ENCODE measurements at places on chromosomes 1 and 21. TPM values are rescaled to one million over a fixed set of nuclear protein-coding genes. Genes with fewer than 3 reads are reported as not detected.

DNA sequence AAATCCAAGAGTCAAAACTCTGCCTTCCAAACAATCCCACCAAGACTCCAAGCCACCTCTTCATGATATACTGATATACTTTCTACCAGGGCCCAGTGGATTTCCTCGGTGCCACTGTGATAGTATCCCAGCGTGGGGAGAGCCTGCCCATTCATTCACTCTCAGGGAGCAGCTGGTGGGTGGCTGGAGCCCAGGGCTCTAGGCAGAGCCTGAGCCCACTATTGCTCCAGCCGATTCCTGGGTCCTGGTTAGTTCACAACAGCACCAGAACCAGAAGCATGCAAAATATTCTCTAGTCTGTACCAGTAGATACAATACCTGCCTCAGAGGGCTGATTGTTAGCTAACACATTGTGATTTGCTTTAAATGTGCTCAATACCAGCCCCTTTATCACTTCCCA, 831 bp downstream of the CSRP1 start:
- no peak for DNase-seq

GRCh38 chr1:232873412-232873811, 68.2 kb downstream of the MAP10 start:
- no peak for DNase-seq

- no peak for DNase-seq
Measured at GRCh38 chr1:181416268-181416860, 67.0 kb upstream of the CACNA1E start.

DNA sequence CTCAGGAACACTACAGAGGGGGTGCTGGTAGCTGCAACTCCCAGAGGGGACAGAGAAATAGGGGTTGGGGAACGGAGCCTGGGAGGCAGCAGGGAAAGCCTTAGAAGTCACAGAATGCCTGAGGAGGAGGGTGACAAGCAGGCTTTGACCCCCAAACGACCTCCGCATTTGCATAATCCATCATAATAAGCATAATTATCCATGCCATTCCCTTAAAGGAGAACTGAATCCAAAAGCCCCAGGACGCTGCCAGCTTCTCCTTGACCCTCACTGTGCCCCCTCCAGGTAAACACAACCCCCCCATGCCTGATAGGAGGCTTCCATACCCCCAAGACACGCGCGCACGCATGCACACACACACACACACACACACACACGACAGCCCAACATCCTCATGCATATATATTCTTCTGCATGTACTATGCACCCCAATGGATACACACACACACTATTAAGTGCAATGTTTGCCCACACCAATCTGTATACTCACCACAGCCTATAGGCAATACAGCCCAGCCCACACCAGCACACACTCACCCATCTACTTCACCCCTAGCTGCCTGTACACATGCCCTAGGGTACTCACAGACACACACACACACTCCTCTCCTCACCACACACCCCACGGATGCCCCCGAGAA, 27.8 kb downstream of the SDC3 start:
- DNase-seq, result no peak

GRCh38 chr1:159122005-159122621, 45.5 kb upstream of the AIM2 start:
- DNase-seq, result no peak

DNA sequence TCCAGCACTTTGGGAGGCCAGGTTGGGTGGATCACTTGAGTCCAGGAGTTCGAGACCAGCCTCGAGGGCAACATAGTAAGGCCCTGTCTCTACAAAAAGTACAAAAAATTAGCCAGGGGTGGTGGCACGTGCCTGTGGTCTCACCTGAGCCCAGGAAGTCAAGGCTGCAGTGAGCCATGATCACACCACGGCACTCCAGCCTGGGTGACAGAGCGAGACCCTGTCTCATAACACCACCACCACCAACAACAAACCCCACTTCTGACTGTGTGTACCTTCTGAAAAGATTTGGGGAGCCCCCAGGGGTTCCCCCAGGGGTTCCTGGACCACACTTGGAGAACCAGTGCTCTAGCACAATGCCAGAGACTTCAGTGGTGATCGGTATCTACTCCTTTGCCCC, 29.9 kb downstream of the NUAK2 start:
- no peak for DNase-seq

DNA sequence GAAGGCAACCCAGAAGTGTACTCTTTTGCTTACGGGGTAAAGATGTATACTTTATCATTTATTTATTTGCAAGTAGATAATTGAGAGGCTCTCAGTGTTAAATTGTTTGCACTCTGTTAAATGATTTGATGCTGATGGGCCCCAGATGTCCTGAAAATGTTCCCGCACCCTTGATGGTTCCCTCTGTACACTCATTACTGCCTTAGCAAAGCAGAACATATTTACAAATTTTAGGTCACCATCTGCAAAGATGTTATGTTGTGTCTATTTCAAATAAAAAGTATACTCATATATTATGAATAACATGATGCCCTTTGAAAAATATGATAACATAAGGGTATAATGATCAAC, 240.5 kb upstream of the SNX7 start:
- DNase-seq, result no peak

DNA sequence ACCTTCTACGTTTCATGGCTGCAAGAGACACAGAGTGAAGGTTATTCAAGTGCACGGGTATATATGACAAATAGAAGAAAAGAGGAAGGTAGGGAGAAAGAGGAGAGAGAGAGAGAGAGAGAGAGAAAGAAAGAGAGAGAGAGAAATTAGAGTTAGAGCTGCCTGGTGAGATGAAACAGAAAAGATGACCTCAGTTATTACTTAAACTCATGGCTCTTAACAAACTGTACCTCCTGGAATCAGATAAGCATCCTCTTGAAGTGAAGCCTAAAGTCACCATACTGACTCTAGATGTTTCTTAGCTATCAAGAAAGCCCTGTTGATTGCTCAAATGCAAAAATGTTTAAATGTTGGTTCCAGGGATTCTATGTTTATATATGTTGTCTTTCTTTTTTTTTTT, 597.7 kb upstream of the ZP4 start:
- no peak for DNase-seq

- no peak for DNase-seq
Measured at GRCh38 chr21:16241016-16241415, 511.2 kb downstream of the USP25 start.

GRCh38 chr1:33334081-33334552, 13.2 kb upstream of the A3GALT2 start:
- DNase-seq, result peak; percentile 44

GRCh38 chr1:160167580-160167979, 16.2 kb downstream of the ATP1A4 start:
- DNase-seq, result no peak

DNA sequence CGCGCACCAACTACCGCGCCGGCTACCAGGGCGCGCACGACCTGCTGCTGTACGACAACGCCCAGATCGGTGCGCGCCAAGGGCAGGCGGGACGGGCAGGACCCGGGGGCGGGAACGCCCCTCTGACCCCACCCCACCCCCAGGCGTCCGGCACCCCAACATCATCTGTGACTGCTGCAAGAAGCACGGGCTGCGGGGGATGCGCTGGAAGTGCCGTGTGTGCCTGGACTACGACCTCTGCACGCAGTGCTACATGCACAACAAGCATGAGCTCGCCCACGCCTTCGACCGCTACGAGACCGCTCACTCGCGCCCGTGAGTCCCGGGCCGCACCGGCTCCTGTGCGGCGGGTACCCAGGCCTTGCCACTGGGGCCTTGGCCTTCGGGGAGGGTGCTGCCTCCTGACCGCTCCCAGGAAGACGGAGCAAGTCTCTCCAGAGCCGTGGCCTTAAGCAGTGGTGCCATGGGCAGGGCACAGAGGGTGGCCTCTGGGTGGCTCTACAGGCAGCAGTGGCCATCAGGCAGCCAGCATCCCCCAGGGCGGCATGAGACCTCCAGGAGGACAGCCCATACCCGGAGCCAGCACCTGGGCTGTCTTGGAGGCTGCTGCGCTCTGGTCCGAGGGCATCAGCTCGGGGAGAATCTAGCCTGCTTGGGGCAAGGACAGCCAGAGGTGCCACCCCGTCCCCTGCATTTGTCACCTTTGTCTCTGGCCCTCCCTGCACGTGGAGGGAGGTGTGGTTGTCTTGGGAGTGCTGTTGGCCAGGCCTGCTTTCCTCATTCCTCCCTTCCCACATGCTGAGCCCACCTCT, 8.1 kb upstream of the MMP23B start:
- peak; percentile 31 for DNase-seq

DNA sequence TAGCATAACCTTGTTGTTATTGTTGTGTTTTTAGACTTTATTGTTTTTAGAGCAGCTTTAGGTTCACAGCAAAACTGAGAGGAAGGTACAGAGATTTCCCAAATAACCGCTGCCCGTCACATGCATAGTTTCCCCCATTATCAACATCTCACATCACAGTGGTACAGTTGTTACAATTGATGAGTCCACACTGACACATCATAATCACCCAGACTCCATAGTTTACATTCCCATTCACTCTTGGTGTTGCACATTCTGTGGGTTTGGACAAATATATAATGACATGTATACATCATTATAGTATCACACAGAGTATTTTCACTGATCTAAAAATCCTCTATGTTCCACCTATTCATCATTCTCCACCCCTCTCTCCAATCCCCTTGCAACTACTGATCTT, 25.9 kb upstream of the TOR3A start:
- no peak for DNase-seq

GRCh38 chr1:229874609-229875008, 192.4 kb upstream of the GALNT2 start:
- no peak for DNase-seq

- no peak for DNase-seq
Measured at GRCh38 chr1:230518511-230518910, 92.4 kb upstream of the PGBD5 start.

DRAM2 gene
- 27.1 TPM for polyA plus RNA-seq

ATP1A4 gene
- polyA plus RNA-seq, result 0.12 TPM

CFAP107 gene
- not detected for polyA plus RNA-seq

KIFAP3 gene
- 55.9 TPM for polyA plus RNA-seq

FCRL6 gene
- not detected for polyA plus RNA-seq
